GM23248 (cell line): ENCODE measurements at places on chromosomes 7 and 10. TPM values are rescaled to one million over a fixed set of nuclear protein-coding genes. Genes with fewer than 3 reads are reported as not detected.

DNA sequence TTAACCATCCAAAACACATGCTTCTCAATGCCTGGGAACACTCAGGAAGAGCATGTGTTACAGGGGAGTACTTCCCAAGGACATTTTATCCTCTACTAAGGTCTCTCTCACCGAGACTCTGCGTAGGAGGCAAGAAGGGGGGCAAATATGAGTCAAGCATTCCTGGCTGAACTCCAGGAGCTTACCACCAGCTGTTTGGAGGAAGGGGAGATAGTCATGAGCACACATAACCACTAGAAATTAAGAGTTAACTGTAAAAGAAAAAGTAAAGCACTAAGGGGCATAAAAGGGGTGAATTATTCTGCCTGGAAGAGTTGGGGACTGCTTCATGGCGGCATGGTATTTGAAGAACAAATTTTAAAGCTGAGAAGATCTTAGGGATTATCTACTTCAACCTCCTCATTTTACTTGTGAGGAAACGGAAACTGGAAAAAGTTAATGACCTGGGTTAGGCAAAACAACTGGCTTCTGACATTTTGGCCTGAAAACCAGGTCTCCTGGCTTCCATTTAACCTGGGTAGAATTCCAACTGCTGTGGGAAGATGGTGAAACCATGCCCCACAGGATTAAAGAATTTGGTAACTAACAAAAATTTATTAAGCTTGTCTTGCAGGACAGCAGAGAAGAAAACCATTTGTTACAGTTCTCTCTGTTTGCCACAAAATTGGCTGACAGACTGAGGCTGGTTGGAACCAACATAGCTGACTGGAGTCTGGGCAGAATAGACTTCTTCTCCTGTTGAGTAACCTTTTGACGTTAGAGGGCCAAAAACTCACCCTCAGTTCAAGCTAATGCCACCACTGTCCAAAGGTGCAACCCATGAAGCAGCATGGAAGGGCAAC lies 85.5 kb downstream of the SLC25A13 start:
- peaks cover 15% of the 10 kb centered on the region for H3K4me1 ChIP-seq
- H3K4me3 ChIP-seq, result no peak overlapping the region
- H3K27ac ChIP-seq, result no peak overlapping the region
- H3K36me3 ChIP-seq, result no peaks in the 10 kb centered on the region

GRCh38 chr10:96505150-96506136 lies 8.3 kb downstream of the TLL2 start:
- DNase-seq, result no peak
- no peak overlapping the region for H3K4me3 ChIP-seq
- H3K4me1 ChIP-seq, result peaks cover 5% of the 10 kb centered on the region
- H3K27ac ChIP-seq, result no peak overlapping the region
- no peaks in the 10 kb centered on the region for H3K36me3 ChIP-seq
- H3K27me3 ChIP-seq, result no peaks in the 10 kb centered on the region

DNA sequence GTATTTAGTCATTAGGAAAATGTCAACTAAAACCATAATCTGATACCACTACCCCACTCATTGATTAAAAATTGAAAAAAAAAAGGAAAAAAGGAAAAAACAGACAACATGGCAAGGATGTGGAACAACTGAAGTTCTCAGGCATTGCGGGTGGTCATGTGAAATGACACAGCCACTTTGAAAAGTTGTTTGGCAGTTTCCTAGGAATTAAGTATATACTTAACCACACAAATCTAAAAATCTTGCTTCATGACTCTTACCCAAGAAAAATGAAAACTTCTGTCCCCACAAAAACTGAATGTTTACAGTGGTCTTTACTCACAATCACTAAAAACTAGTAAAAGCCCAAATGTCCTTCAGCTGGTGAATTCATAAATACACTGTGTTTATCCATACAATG lies 254.5 kb downstream of the AHR start:
- H3K36me3 ChIP-seq, result no peaks in the 10 kb centered on the region
- H3K4me3 ChIP-seq, result no peak overlapping the region
- peaks cover 15% of the 10 kb centered on the region for H3K4me1 ChIP-seq

- H3K36me3 ChIP-seq, result no peaks in the 10 kb centered on the region
- H3K4me3 ChIP-seq, result no peak overlapping the region
- H3K27me3 ChIP-seq, result no peaks in the 10 kb centered on the region
- H3K27ac ChIP-seq, result no peak overlapping the region
- DNase-seq, result no peak
- H3K4me1 ChIP-seq, result no peaks in the 10 kb centered on the region
Measured at GRCh38 chr7:9391984-9392383, 958.6 kb downstream of the NXPH1 start.

WIPF3 gene
- not detected in 2 replicates for total RNA-seq

SOSTDC1 gene
- not detected in 2 replicates for total RNA-seq
